Small intestine (tissue), 16 donors: ENCODE measurements at places on chromosomes 3 and 15. TPM values are rescaled to one million over a fixed set of nuclear protein-coding genes. Genes with fewer than 3 reads are reported as not detected.
A peak's percentile ranks its signal among the peaks of the same experiment; 100 is the strongest.

C2CD4A gene
- polyA plus RNA-seq = not detected

EFHB gene
- polyA plus RNA-seq = 0.45 TPM

MAP2K1 gene
- 23.5 TPM for polyA plus RNA-seq

DNA sequence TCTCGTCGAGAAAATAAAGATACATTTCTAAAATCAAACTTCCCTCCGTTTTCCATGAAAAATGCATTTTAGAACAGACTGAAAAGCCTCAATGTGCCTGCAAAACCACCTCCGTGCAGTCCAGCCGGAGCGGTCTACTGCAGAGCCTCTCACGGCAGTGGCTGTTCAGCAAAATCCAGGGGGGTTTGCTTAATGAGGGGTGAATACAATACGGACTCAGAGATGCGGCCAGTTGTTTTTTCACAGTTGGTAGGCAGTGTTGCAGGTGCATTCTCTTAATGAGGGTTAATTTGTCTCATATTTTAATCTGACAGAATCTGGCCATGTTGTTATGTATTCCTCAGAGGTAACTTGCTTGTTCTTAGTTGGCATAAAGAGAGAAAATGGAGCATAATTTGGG is 223.0 kb downstream of the EBLN2 start:
- DNase-seq = no peak

- DNase-seq = peak; percentile 85
These were observed 1.4 kb upstream of the ROBO2 start for GRCh38 chr3:77038468-77038929.

GRCh38 chr3:38564631-38565338 is 68.6 kb downstream of the EXOG start:
- no peak for DNase-seq

CIDEC gene
- polyA plus RNA-seq = 19.0 TPM

- peak; percentile 46 for DNase-seq
These were observed 37.8 kb upstream of the MED12L start for GRCh38 chr3:151047636-151048035.

ZMAT3 gene
- polyA plus RNA-seq = 1.8 TPM

DNA sequence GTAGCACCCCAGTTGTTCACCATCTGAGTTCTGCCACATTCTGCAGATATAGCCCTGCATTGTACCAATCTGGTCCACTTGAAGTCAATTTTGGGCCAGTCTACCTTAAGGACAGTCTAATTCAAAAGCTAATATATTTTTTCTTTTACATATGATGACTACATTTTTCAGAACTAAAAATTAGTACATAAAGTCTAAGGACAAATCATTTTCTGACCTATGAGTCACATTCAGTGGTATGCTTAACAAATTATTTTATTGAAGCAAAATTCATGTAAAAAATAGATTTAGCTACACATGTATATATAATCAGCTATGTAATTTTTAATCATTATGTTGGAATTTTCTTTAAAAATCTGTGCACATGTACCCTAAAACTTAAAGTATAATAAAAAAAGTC is 52.1 kb upstream of the IL12A start:
- no peak for DNase-seq

C3orf22 gene
- 0.78 TPM for polyA plus RNA-seq

MFGE8 gene
- 104 TPM for polyA plus RNA-seq

CAMP gene
- 2.0 TPM for polyA plus RNA-seq

GOLGA8T gene
- not detected for polyA plus RNA-seq

SPATA12 gene
- polyA plus RNA-seq = 0.22 TPM

CPLX3 gene
- 1.1 TPM for polyA plus RNA-seq

DNA sequence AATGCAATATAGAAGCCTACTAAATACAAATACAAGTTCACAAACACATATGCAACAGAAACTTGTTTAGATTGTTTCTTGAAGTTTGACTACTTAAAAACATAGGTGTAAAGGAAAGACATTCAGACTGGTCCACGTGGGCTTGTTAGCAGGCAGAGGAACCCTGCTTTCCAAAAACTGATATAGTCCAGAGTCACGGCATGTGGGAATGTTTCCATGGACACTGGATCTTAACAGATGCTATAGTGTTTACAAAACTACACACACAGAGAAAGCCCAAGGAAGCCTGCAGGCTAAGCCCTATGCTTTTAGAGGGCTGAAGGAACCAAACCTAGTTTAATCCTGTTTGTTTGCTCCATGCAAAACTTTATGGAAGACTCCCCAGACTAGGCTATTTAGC is 45.2 kb upstream of the LRRC58 start:
- no peak for DNase-seq

TOMM70 gene
- 17.2 TPM for polyA plus RNA-seq

DNA sequence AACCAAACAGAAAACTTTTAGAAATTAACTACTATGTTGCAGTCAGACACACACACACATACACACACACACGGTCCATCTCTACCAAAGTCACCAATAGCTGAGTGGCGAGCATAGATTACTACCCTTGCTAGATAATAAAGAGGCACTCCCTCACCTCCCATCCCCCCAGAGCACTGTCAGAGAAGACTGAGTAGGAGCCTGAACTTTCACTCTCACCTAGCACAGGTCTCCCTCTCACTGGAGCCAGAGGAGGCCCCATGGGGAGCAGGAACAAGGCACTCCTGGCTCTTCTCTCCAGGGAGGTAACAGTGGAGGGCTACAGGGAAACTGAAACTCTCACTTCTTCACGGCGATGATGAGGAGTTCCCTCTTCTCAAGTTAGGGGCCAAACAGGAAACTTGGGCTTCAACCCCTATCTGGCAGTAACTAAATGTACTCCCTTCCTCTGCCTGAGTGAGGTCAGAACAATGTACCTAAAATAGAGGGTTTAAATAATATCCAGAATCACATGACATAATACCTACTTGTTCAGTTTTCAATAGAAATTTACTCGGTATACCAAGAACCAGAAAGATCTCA is 975.3 kb upstream of the GBE1 start:
- DNase-seq = no peak

DNA sequence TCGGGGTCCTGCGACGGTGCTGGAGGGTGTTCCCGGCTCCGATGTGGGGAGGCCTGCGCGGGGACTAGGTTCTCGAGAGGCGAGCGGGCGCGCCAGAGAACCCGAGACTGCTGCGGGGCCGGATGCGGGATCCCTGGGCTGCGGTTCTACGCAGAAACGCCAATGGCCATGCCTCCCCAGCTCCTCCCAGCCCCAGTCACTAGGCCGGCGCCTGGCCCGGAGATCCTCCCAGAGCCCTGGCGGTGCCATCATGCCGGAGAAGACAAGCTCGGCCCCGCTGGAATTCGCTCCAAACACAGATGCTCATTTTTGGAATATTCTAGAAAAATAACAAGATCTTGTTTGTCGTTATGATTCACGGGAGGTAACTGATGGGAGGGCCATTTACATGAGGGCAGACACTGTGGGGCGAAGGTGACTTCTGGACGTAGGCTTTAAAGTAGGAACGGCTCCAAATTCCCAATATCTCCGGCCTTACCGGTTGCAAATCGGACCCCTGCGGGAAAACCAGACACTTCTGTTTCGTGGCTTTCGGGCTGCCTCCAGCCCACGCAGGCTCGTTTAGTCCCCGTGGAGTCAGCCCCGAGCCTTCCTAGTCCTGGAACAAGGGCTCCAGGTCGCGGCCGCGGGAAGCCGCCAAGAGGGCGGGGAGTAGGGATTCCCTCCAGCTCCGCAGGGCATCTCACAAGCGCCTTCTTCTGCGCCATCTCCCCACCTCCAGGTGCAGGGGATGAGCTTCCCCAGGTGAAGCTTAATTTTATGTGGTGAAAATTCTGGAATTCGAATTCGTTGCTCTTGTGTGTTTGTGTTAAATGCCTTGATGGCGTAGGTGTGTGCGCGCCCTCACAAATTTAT is 74.8 kb upstream of the POLG start:
- DNase-seq = no peak

- DNase-seq = no peak
These were observed 59.8 kb downstream of the AGTR1 start for GRCh38 chr3:148757238-148758215.

DNA sequence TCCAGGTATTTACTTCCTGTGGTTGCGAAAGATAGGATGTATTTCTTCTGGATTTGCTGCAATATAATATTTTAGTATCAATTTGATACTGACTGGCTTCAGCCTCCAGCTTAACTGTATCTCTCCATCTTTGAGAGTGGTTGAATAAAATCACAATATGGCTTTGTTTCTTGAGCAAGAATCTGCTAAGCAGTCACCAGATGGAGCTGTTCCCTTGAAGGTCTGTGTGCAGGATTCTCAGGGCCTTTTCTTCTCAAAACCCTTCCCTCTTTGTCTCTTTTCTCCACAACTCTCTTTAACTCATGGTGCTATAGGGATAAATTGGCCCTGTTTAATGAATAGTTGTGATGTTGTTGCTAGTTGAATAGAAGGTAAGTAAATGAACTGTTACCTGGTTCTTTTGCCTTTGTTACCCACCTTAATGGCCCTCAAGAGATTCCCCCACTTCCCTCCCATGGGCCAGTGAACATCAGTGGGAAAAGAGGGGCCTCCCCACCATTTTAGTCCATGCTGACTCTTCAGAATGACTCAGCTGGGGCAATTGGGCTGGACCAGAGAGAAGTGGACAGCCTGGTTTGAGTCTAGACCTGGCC is 34.8 kb upstream of the RAB6B start:
- peak; percentile 72 for DNase-seq

GRCh38 chr3:155745795-155746550 is 1.1 kb upstream of the PLCH1 start:
- DNase-seq = peak; percentile 41

- no peak for DNase-seq
These were observed 3.2 kb downstream of the SERP1 start for GRCh38 chr3:150543128-150543527.

DNA sequence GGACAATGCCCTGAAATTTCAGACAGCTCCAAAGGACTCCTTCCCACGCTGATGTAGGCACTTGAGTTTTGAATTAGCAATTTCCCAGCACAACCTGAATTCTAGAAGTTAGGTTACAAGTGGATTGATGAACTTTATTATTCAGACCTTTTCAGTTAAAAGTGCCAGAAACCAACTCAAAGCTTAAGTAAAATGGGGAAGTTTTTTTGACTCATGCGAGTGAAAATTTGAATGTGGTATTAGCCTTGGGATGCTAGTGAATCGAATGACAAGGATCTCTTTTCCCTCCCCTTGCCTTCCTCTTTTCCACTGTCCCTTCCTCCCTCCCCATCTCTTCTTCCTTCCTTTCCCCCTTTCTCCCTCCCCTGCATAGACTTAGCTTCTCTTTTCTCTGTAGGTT is 295.1 kb upstream of the PROK2 start:
- DNase-seq = no peak

P2RY1 gene
- polyA plus RNA-seq = 0.27 TPM

- DNase-seq = no peak
These were observed 419.9 kb downstream of the NR2F2 start for GRCh38 chr15:96750361-96750760.

GABRG3 gene
- not detected for polyA plus RNA-seq

- DNase-seq = no peak
These were observed 113.2 kb downstream of the MBNL1 start for GRCh38 chr3:152381881-152382295.

GRCh38 chr3:106714400-106714799 is 662.8 kb upstream of the CCDC54 start:
- no peak for DNase-seq

- DNase-seq = no peak
These were observed 46.1 kb downstream of the SMAD6 start for GRCh38 chr15:66747886-66748707.

GRCh38 chr15:69656271-69657030 is 203.8 kb downstream of the RPLP1 start:
- no peak for DNase-seq

DNA sequence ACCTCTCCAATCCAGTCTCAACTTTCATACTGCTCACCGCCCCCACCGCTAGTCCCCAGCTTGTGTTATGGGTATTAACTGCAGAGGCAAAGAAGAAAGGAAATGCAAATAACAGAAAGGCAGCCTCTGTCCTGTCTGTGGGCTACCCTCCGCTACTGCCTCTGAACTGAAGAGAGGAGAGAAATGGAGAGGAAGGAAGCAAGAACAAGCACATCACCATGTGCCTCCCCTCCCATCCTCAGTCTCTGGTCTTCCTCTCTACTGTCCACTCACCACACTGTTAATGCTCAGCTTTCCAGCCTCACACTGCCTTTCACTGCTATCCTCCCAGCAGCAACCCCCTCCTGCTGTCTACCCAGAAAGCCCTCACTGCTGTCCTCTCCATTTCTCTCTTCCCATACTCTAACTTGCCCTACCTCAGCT is 139.0 kb upstream of the SLC2A2 start:
- DNase-seq = no peak

DPPA4 gene
- 0.04 TPM for polyA plus RNA-seq

DNA sequence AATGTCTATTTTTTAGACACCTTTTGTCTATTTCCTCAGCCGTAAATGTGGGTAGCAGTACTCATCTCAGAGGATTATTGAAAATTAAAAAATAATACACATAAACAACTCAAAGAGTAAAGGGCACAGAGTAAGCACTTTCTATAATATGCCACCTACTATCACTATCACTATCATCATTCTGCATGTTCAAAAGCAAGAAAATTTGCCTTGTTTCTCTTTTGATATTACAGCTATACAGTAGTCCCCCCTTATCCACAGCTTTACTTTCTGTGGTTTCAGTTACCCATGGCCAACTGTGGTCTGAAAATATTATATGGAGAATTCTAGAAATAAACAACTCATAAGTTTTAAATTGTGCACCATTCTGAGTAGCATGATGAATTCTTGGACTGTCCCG is 27.7 kb downstream of the CLASP2 start:
- no peak for DNase-seq

GRCh38 chr3:142275856-142276255 is 50.5 kb upstream of the GK5 start:
- DNase-seq = no peak

DNA sequence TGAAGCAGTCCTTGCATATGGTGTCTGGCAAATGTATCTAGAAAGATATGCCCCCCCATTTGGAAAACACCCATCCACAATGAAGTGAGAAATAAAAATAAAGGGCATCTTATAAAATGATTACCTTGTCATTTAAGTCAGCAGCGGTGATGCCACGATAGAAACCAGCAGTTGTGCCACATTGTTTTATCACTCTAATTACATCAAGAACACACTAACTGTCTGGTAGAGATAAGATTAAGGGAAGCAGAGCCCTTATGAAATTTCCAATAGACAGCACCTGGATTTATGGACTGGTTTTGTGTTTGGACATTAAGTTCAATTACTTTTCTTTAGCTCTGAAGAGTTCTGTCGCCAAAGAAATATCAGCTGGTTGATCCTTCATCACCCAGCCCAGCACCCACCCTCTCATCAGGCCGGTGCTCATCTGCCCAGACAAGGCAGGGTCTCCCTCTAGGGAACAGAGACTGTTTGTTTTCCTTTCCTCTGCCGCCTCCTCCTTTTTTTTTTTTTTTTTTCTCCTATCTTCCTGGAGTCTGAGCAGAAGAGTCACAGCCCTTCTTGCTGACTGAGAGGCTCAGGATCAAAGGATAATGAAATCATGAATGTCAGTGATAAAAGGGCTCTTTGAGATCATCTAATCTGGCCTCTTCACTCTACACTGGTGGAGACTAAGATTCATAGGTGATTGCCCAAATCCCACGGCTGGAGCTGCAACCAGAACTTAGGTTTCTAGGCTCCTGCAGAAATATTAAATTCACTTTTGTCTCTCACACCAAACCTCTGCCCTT is 464.1 kb downstream of the NTRK3 start:
- DNase-seq = no peak

CDCP1 gene
- polyA plus RNA-seq = 8.4 TPM

UBE2E2 gene
- polyA plus RNA-seq = 1.1 TPM

GRCh38 chr15:67201136-67201535 is 53.3 kb downstream of the AAGAB start:
- no peak for DNase-seq

GRCh38 chr3:14282706-14283075 is 104.1 kb downstream of the LSM3 start:
- no peak for DNase-seq

- peak; percentile 5 for DNase-seq
These were observed at the start of gene NRG4 for GRCh38 chr15:76011627-76012551. Gene NRG4, minus strand, starts transcription at chr15:76012424. Its CDS starts 1,194 bp downstream, at chr15:76011230.
